NCI-H1092 (cell line): ENCODE measurements at places on chromosomes 3 and 15.

DNA sequence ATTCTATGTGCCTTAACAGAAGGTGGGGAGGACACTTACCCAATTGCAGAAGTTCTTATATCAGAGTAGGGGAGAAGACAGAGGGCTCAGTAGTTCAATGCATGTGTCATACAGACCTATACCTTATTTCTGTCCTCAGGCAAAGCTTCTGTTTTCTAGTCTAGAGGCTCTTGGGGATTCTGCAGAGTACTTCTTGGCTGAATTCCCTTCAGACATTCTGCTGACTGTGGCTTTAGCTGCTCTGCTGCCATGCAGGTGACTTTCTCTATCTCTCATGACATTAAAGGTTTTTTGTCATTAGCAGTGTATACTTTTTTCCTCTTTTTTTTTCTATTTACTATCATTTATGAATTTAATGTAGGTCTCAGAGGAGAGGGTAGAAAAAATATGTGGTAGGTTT lies 172.8 kb upstream of the PLSCR5 start:
- DNase-seq, result no peak

- DNase-seq, result no peak
Observed at GRCh38 chr3:143476965-143477640, 357.5 kb downstream of the CHST2 start.

DNA sequence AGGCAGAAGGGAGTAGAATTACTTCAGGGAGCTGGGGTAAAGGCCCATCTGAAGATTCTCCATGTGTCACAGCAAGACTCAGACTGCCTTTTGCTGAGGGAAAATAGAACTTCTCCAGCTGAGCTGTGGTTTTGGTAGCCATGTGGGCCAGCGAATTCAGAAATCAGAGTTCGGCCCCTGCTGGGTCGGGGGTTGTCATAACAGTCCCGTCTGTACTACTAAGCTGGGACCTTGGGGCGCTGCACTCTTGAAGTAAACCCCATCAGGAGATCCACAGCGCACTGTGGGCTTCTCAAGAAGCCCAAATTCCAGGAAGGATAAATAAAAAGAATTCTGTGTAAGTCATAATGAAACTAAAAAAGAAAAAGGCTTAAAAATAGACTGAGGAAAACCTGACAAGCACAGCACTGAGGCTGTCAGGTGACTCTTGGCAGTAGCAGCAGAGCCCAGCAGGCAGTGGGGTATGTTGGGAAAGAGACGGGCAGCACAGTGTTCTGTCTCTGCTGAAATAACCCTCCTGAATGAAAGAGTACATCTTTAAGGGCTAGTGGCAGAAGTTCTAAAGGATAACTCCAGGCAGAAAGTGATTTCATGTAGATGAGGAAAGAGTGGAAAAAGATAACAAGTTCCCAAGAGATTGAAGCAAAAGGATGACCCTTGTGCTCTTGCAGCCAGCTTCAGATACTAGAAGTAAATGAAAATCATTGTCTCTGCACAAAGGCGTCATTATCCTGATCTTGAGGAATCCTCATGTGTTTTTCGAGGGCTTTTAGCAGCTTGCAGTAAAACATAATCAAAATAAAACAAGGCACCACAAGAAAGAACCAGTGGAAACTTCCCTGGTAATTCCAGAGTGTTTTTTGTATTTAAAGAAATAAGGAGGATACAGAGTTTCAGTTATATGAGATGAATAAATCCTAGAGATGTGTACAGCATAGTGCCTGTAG lies 74.5 kb downstream of the RAB7A start:
- DNase-seq, result no peak

DNA sequence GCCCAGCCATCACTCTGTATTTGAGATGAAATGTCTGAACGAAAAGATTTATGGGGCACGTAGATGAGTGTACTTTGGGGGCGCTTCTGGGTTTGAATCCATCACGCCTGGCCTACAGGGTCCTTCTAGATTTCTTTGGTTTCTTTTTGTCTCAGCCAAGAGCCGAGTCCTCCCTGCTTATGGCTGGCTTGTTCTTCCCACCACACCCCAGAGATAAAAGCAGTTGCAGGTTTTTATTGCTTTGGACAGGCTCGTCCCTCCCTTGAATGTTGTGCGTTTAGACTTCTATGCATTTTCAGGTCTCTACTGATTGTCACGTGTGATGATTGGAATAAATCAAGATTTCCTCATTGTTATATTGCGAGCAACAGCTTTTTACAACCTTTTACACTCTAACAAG lies 104.8 kb upstream of the CHRNA7 start:
- DNase-seq, result no peak

- no peak for DNase-seq
Observed at GRCh38 chr3:114494498-114494897, 200.7 kb downstream of the TIGIT start.

- no peak for DNase-seq
Observed at GRCh38 chr3:106508331-106508893, 639.6 kb upstream of the CBLB start.

DNA sequence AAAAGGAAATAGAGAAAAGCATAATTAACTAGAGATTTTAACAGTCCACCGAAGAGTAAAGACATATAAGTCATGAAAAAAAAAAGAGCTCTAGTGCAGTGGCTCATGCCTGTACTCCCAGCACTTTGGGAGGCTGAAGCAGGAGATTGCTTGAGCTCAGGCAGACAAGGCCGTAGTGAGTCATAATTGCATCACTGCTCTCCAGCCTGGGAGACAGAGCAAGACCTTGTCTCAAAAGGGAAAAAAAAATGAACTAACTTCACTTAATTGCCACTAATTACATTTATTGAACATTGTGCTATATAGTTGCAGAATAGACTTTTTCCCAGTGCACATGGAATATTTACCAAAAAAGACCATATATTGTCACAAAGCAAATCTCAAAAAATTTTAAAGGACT lies 221.8 kb downstream of the CBLB start:
- no peak for DNase-seq

DNA sequence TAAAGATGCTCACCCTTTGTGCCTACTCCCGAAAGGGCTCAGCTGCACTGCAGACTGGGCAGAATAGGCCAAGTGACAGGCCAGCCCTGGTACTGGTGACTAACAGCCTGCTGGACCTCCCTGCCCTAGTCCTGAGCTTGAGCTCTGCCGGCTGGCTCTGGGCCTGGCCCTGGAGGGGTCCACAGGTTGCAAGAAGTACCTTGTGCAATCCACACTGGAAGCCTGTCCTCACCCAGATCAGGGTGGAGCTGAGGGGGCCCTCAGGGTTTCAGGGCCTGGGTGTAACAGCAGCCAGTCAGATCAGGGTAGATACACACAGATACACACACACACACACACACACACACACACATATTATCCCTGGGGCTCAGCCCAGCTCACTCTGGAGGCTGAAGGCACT lies 27.3 kb upstream of the PLA2G4D start:
- no peak for DNase-seq

GRCh38 chr3:108088146-108088545 lies 2.7 kb downstream of the CD47 start:
- DNase-seq, result no peak

- DNase-seq, result no peak
Observed at GRCh38 chr3:158279609-158280008, 169.7 kb downstream of the RSRC1 start.
